ENCODE measurements at places on chromosomes 2 and 18. TPM values are rescaled to one million over a fixed set of nuclear protein-coding genes. Genes with fewer than 3 reads are reported as not detected.
A peak's percentile ranks its signal among the peaks of the same experiment; 100 is the strongest.

- no peak for DNase-seq
Observed at GRCh38 chr2:138223319-138223718, 259.0 kb downstream of the HNMT start.

- no peak for DNase-seq
Observed at GRCh38 chr2:113965644-113966043, 75.8 kb downstream of the ACTR3 start.

DNA sequence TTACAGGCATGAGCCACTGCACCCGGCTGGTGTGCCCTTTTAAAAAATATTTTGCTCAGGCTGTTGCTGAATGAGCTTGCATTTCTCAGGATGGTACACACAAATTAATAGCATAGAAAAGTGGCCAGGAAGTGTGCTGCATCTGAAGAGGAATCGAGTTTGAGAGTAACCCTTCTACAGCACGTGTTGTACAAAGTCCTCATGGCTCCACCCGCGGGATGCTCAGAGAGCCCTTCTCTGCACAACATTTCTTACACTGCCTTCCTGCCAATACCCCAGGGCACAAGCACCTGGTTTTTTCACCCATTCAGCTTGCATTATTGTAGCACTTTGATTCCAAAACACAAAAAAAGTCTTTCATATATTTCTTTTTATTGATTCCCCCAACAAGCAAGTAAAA is 90.1 kb upstream of the NEDD4L start:
- DNase-seq, result peak; percentile 37

DNA sequence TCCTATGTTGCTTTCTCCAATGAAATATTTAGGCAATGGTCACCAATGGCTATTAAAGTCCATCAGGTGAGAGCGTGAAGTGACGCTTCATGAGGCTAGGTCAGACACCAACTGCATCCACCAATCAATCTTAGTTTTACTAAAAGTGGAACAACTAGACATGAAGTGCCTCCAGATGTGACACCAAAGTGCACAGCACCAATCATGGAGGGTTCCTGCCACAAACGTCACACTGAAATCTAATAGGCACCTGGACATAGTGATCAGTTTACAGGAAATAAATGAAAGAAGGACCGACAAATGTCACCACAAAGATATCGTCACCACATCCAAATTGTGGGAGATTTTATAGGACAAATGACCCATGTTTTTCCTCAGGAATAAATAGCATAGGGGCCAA is 70.5 kb downstream of the PSMG2 start:
- DNase-seq, result no peak

DNA sequence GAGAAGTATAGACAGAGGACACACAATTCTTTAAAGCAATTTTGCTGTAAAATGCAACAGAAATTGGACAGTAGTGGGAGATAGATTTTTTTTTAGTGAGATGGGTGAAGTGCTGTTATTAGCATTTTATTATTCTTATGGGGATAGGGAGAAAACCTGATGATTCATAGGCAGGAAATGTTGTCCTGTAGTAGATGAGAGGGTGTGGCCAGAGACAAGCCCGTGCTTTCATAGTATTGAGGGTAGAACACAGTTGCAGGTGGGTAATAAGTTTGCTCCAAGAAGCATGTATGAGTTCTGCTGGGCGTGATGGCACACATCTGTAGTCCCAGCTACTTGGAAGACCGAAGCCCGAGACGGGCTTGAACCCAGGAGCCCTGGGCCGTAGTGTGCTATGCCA is 128.3 kb upstream of the ARHGAP28 start:
- DNase-seq, result no peak

DNA sequence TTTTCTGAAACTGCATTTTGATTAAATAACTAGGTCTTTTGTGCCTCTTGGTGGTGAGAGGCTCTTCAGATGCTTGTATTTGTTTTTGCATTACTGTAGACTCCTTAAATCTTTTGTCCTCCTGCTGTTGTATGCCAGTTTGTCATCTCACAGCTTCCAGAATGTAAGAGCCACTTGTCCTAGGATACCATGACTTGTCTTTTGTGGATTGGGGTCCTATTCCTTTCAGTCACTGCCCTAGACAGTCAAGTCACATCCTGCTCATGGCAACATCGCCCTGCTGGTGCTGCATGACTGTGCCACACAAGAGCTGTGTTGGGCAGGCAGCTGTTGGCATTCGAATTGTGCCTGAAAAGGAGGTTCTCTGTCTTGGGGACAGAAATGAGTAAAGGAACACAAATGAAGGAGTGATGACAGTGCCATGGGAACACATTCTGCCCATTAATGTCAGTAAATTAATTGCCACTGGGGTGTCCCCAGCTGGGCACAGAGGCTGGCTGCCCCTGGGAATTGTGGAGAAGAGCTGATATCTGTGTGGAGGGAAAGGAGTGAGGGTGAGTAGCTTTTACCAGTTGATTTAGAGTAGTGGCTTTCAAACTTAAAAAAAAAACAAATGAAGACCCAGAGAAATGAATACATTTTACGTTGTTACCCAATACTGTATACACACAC is 140.3 kb downstream of the ARL6IP6 start:
- no peak for DNase-seq

GRCh38 chr18:62944454-62944853 is 229.1 kb downstream of the PHLPP1 start:
- no peak for DNase-seq

DNA sequence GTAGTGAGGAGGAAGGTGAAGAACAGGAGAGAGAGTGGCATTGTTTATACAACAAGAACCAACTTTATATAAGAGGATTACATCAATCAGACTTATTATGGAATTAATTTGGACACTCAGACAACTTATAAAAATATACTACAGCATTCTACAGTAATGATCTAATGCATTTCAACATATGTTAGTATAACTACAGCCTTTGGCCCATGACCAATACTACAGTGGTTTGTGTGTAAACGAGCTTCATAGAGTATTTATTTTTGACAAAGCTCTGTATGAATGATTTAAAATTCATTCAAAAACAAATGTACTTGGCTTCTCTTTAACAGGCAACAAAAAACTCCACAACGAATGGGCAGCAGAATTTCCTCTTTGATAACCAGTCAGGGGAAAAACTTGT is 72.8 kb downstream of the ZNF521 start:
- no peak for DNase-seq

CHRND gene
- not detected for total RNA-seq

ANO7 gene
- 75.4 TPM for total RNA-seq

FEV gene
- total RNA-seq, result 3.9 TPM

TGFA gene
- total RNA-seq, result 30.5 TPM

RAB17 gene
- 59.2 TPM for total RNA-seq

CASP8 gene
- 48.8 TPM for total RNA-seq

LRP2 gene
- total RNA-seq, result not detected

PPP1R1C gene
- 0.98 TPM for total RNA-seq

FOXI3 gene
- not detected for total RNA-seq
